ENCODE measurements at places on chromosomes 13 and 19. TPM values are rescaled to one million over a fixed set of nuclear protein-coding genes. Genes with fewer than 3 reads are reported as not detected.

DNA sequence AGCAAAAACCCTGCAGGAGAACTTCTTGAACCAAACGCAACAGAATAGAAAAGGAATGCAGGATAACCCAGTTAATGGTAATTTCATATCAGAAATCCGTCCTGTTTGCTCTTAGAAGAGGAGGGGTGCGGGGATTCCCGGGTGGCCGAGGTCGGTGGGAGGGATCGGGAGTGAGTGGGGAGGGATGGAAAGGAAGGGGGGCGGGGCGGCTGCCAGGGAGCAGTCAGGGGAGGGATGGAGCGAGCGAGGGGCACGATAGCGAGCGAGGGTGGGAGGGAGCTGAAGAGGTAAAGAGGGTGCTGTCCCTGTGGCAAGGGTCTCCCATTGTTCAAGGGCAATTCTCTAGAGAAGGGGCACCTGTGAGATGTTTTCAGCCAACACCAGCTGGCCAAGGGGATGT is 26.5 kb downstream of the CD177 start:
- no peak for DNase-seq

- no peak for DNase-seq
These were observed 242.5 kb upstream of the SERP2 start for GRCh38 chr13:44131069-44131614.

- DNase-seq, result no peak
These were observed 89.5 kb downstream of the ARHGEF7 start for GRCh38 chr13:111204438-111205177.

- DNase-seq, result peak; percentile 82
These were observed 194.3 kb downstream of the TEX29 start for GRCh38 chr13:111514610-111515306.

GRCh38 chr13:37918751-37919150 is 49.2 kb upstream of the TRPC4 start:
- no peak for DNase-seq

- no peak for DNase-seq
These were observed 88.1 kb downstream of the STOML3 start for GRCh38 chr13:38902551-38902950.

DNA sequence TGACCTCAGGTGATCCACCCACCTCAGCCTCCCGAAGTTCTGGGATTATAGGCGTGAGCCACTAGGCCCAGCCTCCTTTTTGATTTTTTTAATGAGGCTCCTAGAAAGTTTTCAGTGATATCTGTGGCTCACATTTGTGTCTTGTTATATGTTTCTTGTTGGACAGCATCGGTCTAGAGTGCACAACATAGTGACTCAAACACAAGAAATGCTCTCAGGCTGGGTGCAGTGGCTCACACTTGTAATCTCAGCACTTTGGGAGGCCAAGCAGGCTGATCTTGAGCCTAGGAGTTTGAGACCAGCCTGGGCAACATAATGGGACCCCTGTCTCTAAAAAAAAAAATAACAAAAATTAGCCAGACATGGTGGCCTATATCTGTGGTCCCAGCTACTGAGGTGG is 8.2 kb downstream of the PHF11 start:
- DNase-seq, result no peak

GRCh38 chr19:50712833-50713232 is 6.8 kb downstream of the SHANK1 start:
- DNase-seq, result no peak

GRCh38 chr13:41099986-41100385 is 32.6 kb downstream of the KBTBD6 start:
- no peak for DNase-seq

DNA sequence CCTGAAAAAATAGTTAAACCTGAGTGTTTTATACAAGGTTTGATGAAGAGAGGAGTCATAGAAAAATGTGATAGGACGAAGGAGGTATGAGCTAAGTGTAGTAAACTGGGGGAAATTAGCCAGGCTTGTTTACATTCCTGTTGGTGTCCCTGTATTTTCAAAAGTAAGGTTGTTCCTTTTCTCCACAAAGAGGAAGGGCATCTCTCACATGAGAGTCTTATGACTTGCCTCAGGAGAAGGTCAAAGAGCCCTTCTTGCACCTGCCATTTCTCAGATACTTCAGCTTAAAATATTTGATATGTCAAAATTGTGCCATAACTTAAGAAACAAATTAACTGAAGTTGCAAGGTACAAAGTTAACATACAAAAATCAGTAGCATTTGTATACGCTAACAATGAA is 3.6 kb upstream of the N4BP2L2 start:
- DNase-seq, result no peak

- DNase-seq, result no peak
These were observed 41.0 kb upstream of the USP29 start for GRCh38 chr19:57078802-57079201.

DNA sequence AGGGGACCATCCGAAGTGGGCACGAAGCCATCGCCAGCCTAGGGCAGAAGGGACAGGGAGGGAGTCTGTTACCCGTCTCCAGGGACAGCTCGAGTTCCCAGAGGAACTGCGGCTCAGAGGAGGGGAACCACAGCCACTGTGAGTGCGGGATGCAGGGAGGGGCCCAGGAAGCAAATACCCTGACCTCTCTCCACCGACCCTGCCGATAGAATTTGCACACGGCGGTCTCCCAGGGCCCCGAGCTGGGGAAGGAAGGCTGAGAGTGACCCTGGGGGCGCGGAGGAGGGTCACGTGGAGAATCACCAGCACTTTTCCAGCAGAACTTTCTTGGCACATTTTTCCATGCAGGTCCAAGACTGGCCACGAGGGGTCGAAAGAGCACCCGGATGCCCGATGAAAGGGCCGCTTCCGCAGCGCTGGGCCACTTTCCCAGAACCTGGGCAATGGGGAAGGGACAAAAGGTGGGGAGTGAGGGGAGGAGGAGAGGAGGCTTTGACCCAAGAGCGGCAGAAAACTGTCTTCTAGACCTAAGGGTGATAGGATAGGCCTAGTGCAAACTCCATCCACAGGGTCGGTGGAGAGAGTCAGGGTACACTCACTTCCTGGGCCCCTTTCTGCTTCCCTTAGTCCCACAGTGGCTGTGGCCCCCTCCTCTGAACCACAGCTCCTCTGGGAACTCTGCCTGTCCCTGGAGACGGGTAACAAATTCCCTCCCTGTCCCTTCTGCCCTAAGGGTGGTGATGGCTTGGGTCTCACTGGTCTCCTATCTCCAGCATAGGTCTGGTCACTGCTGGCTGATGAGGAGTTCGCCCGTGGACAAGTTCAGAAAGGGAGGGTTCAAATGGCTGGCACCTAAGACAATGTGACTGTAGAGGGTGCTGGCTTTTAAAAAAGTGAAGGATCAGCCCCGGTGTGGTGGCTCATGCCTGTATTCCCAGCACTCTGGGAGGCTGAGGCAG is 5.3 kb upstream of the GPR4 start:
- peak; percentile 92 for DNase-seq

- no peak for DNase-seq
These were observed 43.6 kb upstream of the LSM14A start for GRCh38 chr19:34128558-34129250.

- no peak for DNase-seq
These were observed 1505.1 kb downstream of the PCDH9 start for GRCh38 chr13:65725006-65725405.

DNA sequence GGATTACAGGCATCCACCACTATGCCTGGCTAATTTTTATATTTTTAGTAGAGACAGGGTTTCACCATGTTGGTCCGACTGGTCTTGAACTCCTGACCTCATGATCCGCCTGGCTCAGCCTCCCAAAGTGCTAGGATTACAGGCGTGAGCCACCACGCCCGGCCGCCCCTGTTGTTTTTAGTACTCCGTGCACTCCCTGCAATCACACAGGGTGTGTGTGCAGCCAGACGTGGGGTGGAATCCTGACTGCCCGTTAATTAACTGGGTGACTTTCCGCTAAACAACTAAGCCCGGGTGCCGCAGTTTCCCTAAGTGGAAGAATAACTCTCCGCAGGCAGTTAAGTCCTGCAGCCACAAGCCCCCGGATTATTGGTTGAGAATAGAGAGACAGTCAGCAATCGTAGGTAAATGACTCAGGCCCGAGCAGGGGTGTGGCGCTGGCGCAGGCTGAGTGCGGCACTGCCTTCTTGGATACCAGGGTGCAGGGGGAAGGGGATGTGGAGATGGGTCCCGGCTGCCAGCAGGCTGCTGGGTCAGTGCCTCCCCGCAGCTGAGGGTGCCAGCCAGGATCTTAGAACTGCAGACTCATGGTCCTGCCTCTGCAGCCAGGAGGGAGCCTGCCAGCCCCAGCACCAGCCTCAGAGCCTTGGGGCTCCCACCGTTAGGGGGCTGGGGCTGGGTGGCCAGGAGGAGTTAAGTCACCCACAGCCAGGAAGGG is 6.1 kb upstream of the FXYD3 start:
- DNase-seq, result no peak

DNA sequence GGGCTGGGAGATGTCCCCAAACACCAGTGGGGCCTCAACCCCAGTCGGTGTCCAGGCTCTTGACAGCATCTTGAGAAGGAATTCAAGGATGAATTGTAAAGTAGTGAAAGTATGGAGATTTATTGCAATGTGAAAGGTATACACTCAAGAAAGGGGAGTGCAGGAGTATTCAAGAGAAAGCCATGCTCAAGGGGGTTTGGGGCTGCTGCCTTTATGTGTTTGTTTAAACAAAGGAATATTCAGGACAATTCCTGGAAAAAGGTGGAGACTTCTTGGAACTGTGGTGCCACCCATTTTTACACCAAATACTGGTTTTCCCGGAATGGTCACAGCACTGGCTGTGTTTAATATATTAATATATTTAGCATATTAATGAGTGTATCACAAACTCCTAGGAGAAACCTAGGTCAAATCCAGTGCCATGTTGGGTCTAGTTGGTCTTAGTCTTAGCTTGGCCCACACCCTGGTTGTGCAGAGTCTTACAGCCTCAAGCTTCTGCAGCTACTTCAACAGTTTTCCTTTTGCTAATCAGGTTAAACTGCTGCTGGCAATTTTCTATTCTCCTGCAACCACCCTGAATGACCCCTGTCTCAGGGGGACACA is 138.5 kb upstream of the TMTC4 start:
- DNase-seq, result no peak

- no peak for DNase-seq
These were observed 1.9 kb downstream of the ISYNA1 start for GRCh38 chr19:18435842-18436670.

DNA sequence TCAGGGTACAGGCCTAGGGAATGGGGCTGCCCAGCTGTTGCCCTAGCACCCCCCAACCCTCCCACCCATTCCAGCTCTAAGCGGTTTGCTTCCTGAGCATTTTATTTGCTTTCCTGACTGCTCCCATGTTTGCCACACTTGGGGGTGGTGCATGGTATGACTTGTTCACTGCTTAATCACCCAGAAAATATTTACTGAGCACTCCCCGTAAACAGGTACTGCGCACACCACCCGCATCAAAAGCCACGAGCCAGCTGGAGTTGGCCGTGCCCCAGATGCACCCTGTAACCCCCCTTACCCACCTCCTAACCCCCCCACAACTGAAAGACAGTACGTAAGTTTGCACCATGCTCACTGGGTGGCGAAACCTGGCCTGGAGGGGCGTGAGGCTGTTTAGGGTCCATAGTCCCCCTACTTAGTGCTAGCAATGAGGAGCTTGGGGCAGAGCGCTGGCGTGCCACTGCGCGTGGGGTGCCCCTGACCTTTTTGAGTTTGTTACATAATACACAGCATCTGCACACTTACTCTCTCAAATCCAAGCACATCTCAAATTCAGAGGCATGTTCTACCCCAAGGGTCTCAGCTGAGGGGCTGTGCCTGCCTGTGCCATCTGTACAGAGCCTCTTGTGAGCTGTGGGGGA is 29.8 kb downstream of the DPF1 start:
- DNase-seq, result no peak

- DNase-seq, result no peak
These were observed 698.0 kb downstream of the PCDH9 start for GRCh38 chr13:66532146-66532545.

GRCh38 chr13:41597348-41598041 is 140.1 kb downstream of the RGCC start:
- no peak for DNase-seq

DNA sequence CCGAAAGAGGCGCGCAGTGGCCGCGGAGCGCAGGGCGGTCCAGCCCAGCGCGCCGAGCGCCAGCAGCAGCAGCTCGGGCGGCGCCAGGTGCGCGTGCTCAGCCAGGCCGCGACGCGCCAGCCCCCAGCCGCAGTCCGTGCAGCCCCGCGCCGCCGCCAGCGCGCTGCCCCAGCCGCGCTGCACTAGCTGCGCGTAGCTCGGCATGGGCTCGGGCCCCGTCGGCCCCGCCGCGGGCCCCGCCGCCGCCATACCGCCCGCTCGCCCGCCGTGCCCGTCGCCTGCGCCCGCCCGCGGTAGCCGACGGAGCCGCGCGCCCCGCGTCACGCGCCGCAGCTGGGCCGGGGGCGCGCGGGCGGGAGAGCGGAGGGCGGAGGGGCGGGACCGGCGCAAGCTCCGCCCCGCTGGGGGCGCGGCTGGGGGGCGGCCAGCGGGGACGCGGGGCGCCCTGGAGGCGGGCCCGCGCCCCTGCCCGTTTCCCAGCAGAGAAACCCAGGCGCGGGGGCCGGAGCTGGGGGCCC is at the start of gene CERS1:
Gene CERS1 (minus strand): TSS at position 335 of the 518 bp plus-strand sequence. CDS start 86 bp downstream, at position 249.
- no peak for DNase-seq

DNA sequence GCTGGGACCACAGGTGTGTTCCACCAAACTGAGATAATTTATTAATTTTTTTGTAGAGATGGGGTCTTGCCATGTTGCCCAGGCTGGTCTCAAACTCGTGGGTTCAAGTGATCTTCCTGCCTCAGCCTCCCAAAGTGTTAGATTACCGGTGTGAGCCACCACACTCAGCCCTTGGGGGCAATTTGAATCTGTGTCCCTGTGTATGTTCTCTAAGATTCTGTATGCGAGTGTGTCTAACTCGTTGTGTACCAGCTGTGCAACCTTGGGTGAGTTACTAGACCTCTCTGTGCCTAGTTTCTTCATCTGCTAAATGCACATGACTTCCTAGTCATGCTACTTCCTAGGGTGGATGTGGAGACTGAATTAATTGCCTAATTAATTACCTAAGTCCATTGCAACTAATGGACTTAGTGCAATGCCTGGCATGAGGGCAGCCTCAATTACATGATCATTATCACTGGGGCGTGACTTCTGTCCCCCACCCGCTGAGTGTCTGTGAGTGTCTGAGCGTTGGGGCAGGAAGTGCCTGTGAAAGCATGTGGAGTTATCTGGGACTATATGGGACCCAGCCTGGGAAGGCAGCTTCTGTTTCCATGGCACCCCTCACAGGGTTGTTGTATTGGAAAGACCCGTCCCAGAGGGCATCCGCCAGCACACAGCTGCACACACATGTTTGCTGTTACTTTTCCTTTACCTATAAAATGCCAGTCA is 1.8 kb upstream of the NCCRP1 start:
- no peak for DNase-seq

- no peak for DNase-seq
These were observed 11.4 kb upstream of the EDDM13 start for GRCh38 chr19:56261145-56261544.

Gene CYP4F11
- total RNA-seq, result not detected

Gene SACS
- total RNA-seq, result 32.1 TPM

Gene S1PR4
- total RNA-seq, result not detected

Gene ALOX5AP
- total RNA-seq, result not detected

Gene SIGLEC7
- total RNA-seq, result not detected

Gene EBI3
- 1.0 TPM for total RNA-seq

Gene DIAPH3
- total RNA-seq, result 9.2 TPM

Gene MEIOSIN
- total RNA-seq, result not detected

Gene NKPD1
- total RNA-seq, result 0.18 TPM

Gene KIR3DL1
- total RNA-seq, result not detected

Gene WDR83
- total RNA-seq, result 11.4 TPM

Gene ZAR1L
- total RNA-seq, result not detected

Gene GFY
- not detected for total RNA-seq

Gene PLPPR2
- total RNA-seq, result 55.8 TPM
